ENCODE measurements at places on chromosomes 12 and 14. TPM values are rescaled to one million over a fixed set of nuclear protein-coding genes. Genes with fewer than 3 reads are reported as not detected.

GRCh38 chr12:49369411-49370145 lies 2.3 kb downstream of the SPATS2 start:
- DNase-seq: no peak

- no peak for DNase-seq
Observed at GRCh38 chr12:2974560-2974971, 15.4 kb downstream of the TEAD4 start.

GRCh38 chr12:124734224-124734788 lies 129.4 kb downstream of the SCARB1 start:
- DNase-seq: no peak

ASPG gene
- total RNA-seq: 0.13 TPM

- no peak for DNase-seq
Observed at GRCh38 chr12:64522807-64523206, 70.9 kb downstream of the TBK1 start.

BICDL1 gene
- 1.3 TPM for total RNA-seq

DNA sequence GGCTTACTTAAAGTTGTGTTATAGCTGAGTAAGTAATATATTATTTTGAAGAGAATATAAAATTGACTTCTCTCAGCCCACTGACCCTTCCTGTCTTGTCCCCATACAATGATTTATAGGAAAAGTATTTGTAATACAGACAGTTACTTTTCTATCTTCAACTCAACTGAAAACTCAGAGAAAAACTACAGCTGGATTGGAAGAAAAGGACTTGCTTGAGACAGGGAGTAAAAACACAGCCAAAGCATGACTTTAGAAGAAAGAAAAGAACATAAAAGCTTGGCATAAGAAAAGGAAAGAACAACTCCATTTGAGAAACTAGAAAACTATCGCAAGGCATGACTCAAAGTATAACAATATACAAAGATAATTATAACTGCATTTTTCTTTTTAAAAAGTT lies 57.5 kb downstream of the MSRB3 start:
- DNase-seq: no peak

- DNase-seq: no peak
Observed at GRCh38 chr14:95236221-95236620, 78.9 kb upstream of the DICER1 start.

DNA sequence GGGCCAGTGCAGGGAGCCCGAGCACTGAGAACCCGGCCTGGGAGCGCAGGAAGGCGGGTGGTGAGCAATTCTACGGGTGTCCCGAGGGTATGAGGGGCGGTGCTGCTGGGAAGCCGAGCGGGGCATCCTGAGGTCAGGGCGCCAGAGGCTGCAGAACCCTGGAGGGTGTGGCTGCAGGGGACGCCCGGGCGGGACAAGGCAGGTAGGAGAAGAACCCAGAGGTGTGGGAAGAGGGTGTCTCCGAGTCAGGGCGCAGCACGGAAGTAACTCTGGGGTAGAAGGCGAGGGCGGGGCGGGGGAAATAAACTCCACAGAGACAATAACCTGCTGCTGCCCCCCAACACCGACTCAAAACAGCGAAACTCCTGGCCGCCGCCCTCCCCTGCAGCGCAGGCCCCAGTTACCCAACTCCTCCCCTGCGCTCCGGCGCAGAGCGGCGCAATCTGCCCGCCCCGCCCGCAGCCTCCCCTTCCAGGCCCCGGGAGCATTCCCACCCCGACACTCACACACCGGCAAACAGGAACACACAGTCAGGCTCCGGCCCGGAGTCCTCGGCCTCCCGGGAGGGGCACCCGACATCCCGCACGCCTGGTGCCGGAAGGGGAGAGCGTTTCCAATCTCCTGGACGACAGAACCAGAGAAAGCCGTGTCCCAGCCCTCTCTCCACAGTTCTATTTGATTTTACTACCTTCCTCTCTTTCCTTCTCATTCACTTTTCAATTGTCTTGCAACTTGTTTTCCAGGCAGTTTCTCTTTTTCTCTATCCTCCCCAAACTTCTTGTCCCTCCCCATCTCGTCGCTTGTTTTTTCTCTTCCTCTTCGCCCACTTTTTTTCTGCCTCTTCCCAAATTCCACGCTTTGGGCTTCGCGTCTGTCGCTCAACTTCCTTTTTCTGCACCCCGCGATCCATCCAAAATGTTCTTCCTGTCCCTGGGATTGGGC lies 2.4 kb downstream of the HRK start:
- DNase-seq: no peak

- no peak for DNase-seq
Observed at GRCh38 chr14:73878436-73878835, 8.2 kb upstream of the ZNF410 start.

DNA sequence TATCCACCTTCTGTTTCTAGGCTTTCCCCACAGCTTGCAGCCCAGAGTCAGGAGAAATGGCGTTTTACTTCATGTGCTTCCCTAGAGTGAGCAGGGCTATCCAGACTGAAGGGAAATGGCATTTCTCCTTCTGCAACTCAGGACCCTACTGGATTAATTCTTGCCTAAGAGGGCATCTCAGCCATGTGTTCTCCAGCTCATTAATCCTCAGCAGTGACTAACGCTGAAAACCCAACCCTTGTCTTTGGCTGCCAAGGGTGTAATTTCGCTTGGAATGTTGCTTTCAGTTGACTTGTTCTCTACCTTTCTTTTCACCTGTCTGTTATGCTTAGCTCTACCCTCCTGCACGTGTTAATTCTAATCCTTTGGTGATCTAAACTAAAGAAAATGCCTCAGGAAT lies 21.0 kb upstream of the EMP1 start:
- no peak for DNase-seq

- DNase-seq: no peak
Observed at GRCh38 chr12:126907900-126908764, 1358.8 kb upstream of the TMEM132C start.
